ENCODE measurements at places on chromosomes 12 and 14.

- no peak overlapping the region for H3K27ac ChIP-seq
- no peak overlapping the region for H3K4me3 ChIP-seq
- H3K36me3 ChIP-seq = peaks cover 22% of the 10 kb centered on the region
- H3K4me1 ChIP-seq = peaks cover 2% of the 10 kb centered on the region
- DNase-seq = no peak
Observed at GRCh38 chr14:55317542-55318306, 46.5 kb downstream of the FBXO34 start.

GRCh38 chr14:33669111-33669510 lies 281.8 kb downstream of the EGLN3 start:
- no peaks in the 10 kb centered on the region for H3K27me3 ChIP-seq
- H3K4me3 ChIP-seq = no peak overlapping the region
- no peaks in the 10 kb centered on the region for H3K36me3 ChIP-seq
- DNase-seq = no peak

- H3K27ac ChIP-seq = no peak overlapping the region
- H3K36me3 ChIP-seq = no peaks in the 10 kb centered on the region
- DNase-seq = no peak
- H3K4me1 ChIP-seq = peaks cover 43% of the 10 kb centered on the region
Observed at GRCh38 chr12:45273717-45274271, 57.9 kb downstream of the ANO6 start.

GRCh38 chr14:54822685-54823084 lies 79.9 kb downstream of the GCH1 start:
- H3K4me1 ChIP-seq = peaks cover 8% of the 10 kb centered on the region
- peak; percentile 21 for DNase-seq
- no peak overlapping the region for H3K27ac ChIP-seq
- H3K4me3 ChIP-seq = no peak overlapping the region

GRCh38 chr12:47758584-47758833 lies 171 bp downstream of the RAPGEF3 start:
- no peak for DNase-seq
- peaks cover 24% of the 10 kb centered on the region for H3K4me1 ChIP-seq
- H3K27ac ChIP-seq = no peak overlapping the region
- peak overlapping the region; percentile 60 for H3K4me3 ChIP-seq

DNA sequence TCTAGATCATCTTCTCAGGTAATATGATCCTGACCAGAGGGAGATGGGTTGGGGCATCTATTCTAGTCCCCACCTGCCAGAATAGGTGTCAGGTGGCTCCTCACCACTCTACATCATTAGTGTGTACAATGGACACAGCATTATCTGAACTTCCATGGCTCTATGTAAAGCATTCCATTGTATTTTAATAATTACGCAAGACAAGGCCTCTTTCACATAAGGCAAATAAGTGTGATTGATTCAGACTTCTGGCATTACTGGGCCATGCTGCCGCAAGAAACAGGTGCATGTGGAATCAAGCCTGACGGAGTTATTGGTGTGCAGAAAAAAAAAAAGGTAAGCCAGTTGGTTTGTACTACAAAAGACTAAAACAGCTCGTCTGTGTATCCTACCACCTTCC lies 3.1 kb upstream of the DDHD1 start:
- no peak overlapping the region for H3K27ac ChIP-seq
- peaks cover 5% of the 10 kb centered on the region for H3K4me1 ChIP-seq
- H3K27me3 ChIP-seq = no peaks in the 10 kb centered on the region
- H3K4me3 ChIP-seq = no peak overlapping the region

- no peaks in the 10 kb centered on the region for H3K4me1 ChIP-seq
- H3K27me3 ChIP-seq = no peaks in the 10 kb centered on the region
- H3K27ac ChIP-seq = no peak overlapping the region
Observed at GRCh38 chr12:77560714-77561113, 270.0 kb upstream of the NAV3 start.

DNA sequence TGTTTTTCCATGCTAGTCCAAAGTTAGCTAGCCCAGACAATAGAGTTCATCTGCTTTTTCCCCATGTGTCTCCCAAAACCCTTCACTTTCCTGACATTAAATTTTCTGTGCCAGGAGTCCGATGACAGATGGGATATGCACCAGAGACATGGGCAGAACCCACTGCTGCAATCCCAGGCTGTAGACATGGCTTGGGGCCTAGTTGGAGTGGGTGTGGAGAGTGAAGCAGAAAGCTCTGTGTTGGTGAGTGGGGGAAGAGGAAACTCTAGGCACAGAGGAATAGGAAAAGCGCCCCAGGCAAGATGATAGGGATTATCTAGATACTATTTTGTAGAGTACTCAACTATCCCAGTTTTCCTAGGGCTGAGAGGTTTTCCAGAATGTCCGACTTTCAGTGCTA lies 4.8 kb upstream of the KRT74 start:
- H3K36me3 ChIP-seq = no peaks in the 10 kb centered on the region
- H3K27ac ChIP-seq = no peak overlapping the region
- H3K4me1 ChIP-seq = no peaks in the 10 kb centered on the region
- peaks cover 44% of the 10 kb centered on the region for H3K27me3 ChIP-seq
- DNase-seq = no peak

- H3K36me3 ChIP-seq = no peaks in the 10 kb centered on the region
- peaks cover 17% of the 10 kb centered on the region for H3K4me1 ChIP-seq
- no peaks in the 10 kb centered on the region for H3K27me3 ChIP-seq
- no peak overlapping the region for H3K4me3 ChIP-seq
Observed at GRCh38 chr14:80940146-80940545, 1.4 kb downstream of the CEP128 start.

- peaks cover 45% of the 10 kb centered on the region for H3K4me1 ChIP-seq
- H3K36me3 ChIP-seq = peaks cover 4% of the 10 kb centered on the region
- DNase-seq = no peak
- H3K27me3 ChIP-seq = no peaks in the 10 kb centered on the region
Observed at GRCh38 chr12:50018154-50018553, 7.1 kb downstream of the RACGAP1 start.

- peaks cover 12% of the 10 kb centered on the region for H3K36me3 ChIP-seq
- H3K27ac ChIP-seq = no peak overlapping the region
- no peak overlapping the region for H3K4me3 ChIP-seq
- H3K27me3 ChIP-seq = no peaks in the 10 kb centered on the region
- no peak for DNase-seq
Observed at GRCh38 chr12:12979126-12979525, 20.9 kb downstream of the HEBP1 start.

DNA sequence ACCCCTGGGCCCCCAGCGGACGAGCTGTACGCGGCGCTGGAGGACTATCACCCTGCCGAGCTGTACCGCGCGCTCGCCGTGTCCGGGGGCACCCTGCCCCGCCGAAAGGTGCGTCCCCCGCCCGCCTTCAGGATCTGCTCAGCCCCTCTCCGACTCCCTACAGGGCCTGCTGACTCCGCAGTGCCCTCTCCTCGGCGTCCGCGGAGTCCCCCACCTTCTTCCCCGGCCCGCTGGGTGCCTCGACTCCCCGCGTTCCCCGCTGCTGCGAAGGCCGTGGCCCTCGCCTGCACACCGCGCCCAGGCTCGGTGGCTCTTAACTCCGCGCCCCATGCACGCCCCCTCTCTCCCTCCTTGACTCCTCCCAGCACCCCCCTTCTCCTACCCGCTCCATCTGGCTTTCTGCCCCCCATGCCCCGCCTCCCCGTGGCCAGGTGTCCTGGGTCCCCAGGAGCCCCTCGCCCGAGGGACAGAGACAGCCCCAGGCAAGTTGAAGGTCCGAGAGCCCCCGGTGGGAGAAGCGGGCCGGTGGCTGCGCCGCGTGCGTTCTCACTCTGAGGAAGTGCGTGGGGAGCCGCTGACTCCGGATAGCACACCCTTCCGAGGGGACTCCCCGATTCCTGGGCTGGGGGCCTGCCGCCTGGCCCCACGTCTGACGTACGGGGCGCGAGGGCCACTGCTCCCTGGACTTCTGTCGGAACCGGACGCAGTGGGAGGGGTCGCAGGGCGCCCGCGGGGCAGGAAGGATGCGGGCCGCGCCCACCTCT lies 594 bp downstream of the TAMALIN start:
- no peaks in the 10 kb centered on the region for H3K27me3 ChIP-seq
- no peak overlapping the region for H3K27ac ChIP-seq
- DNase-seq = no peak
- H3K4me3 ChIP-seq = peak overlapping the region; percentile 85

DNA sequence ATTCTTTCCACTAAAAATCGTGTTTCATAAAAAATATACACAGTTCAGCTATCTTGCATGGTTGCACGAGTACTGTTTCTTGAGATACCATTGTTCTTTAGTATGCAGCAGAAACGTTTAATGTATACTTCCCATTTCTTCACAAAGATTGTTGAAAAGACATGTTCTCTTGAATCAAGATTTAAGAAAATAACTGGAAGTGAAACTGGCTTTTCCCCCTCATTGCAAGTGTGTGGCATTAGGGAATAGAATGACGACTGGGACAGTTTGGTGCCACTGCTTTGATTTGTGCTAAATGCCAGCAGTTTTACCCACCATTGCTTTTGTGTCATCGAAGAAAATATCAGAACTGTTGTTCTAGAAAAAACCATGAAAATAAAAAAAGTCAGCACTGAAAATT lies 20.3 kb upstream of the DHRS2 start:
- no peaks in the 10 kb centered on the region for H3K36me3 ChIP-seq
- no peak overlapping the region for H3K27ac ChIP-seq
- H3K4me3 ChIP-seq = no peak overlapping the region
- no peaks in the 10 kb centered on the region for H3K4me1 ChIP-seq

DNA sequence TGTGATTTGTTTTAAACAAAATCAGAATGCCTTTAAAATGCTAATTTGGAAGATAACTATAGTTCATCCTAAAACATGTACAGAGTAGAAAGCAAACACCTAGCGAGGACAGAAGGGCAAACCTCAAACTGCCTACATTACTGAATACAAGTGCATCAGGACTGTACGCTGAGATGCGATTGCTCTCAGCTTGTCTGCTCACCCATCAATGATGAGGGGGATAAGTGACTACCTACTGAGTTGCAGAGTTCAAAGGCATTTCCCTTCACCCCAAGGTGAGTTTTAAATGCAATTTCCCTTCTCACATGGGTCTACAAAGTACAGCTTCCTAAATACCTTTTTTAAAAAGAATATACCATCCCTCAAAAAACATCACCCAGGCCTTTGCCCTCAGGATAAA lies 52.9 kb downstream of the PHLDA1 start:
- H3K4me1 ChIP-seq = peaks cover 68% of the 10 kb centered on the region
- H3K36me3 ChIP-seq = no peaks in the 10 kb centered on the region
- H3K4me3 ChIP-seq = peak overlapping the region; percentile 2
- H3K27ac ChIP-seq = peak overlapping the region; percentile 96
- no peaks in the 10 kb centered on the region for H3K27me3 ChIP-seq
- DNase-seq = no peak

DNA sequence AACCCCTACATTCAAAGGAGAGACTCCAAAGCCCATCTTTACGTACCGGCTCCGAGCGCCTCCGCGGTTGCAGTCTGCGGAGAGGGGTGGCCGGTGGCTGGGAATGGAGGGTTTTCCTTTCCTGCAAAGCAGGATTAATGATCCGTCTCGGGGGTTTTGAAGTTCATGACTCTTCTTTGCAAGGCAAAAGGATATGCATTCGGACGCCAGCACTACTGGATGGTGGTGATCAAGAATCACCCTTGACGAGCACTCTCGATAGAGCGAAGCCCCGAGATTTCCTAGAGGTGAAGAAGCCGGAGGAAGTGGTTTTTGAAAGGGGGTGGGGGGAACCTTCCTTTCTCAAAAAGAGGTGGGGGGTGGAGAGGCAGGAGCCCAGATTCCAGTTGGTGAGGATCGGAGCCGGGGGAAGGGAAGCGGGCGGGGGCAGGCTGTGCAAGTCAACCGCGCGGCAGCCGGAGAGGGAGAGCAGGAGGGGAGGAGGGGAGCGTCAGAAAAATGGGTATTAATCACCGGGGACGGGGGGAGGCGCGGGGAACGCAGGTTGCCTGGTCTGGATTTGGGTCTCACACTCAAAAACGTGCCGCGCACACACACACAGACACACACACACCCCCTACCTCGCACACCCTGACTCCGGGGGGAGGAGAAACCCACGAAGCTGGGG lies at the start of gene GRIN2B:
Gene GRIN2B (minus strand): TSS at position 307 of the 667 bp plus-strand sequence. CDS start 115,394 bp downstream, outside the sequence.
- peaks cover 17% of the 10 kb centered on the region for H3K4me1 ChIP-seq
- H3K27me3 ChIP-seq = peaks cover 48% of the 10 kb centered on the region
- peaks cover 2% of the 10 kb centered on the region for H3K36me3 ChIP-seq
- H3K4me3 ChIP-seq = peak within 1 kb of the TSS; percentile 60

- no peak overlapping the region for H3K27ac ChIP-seq
- H3K27me3 ChIP-seq = no peaks in the 10 kb centered on the region
- peaks cover 27% of the 10 kb centered on the region for H3K4me1 ChIP-seq
- no peak overlapping the region for H3K4me3 ChIP-seq
Observed at GRCh38 chr14:96047101-96047500, 7.9 kb downstream of the C14orf132 start.

DNA sequence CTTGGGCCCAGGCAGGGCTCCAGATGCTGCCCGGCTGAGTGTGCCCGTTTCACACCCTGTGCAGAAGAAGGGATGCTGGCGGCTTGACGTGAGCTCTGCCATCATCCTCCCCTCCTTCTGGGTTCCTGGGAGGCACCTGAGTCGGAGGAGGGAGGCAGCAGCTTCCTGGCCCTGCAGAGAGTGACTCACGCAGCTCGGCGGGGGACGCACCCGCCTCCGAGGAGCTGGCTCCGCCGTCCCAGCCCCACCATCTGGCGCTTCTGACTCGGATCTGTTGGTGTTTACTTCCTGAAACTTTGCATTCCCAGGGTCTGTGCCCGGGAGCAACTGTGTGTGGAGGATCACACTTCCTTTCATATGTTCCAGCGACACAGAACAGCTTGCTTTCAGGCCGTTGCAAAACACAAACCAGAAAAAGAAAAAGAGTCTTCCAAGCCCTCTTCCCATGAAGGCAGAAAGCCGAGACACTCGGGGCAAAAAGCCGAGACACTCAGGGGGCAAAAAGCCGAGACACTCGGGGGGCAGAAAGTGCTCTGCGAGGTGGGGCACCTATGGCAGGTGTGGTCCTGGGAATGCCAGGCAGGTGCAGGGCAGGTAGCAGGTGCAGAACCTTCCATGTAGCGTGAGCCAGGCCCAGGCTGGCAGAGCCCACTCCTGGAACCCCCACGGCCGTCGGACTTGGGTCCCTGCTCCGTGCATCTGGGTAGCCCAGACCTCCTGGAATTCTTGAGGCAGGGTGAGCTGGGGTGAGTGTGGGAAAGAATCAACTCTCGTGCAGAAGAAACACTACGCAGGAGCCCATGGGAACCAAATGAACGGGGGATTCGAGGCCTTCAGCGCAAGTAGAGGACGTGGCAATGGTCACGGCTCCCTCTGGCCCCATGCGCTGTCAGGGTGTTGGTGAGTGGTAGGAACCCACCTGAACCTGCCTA lies 27.6 kb upstream of the GALNT9 start:
- no peaks in the 10 kb centered on the region for H3K27me3 ChIP-seq
- no peaks in the 10 kb centered on the region for H3K36me3 ChIP-seq
- peak overlapping the region; percentile 40 for H3K4me3 ChIP-seq
- peaks cover 10% of the 10 kb centered on the region for H3K4me1 ChIP-seq
